Naive thymus-derived CD8-positive, alpha-beta T cell (primary cell): ENCODE measurements at places on chromosomes 11 and 22.

GRCh38 chr11:129546266-129546665, 170.6 kb downstream of the BARX2 start:
- H3K36me3 ChIP-seq: no peaks in the 10 kb centered on the region
- H3K27me3 ChIP-seq: peaks cover 4% of the 10 kb centered on the region
- DNase-seq: no peak
- no peaks in the 10 kb centered on the region for H3K4me1 ChIP-seq
- H3K4me3 ChIP-seq: no peak overlapping the region

- H3K36me3 ChIP-seq: no peaks in the 10 kb centered on the region
- H3K4me1 ChIP-seq: no peaks in the 10 kb centered on the region
- no peak overlapping the region for H3K27ac ChIP-seq
- no peak for DNase-seq
- no peak overlapping the region for H3K4me3 ChIP-seq
These were observed 74.6 kb downstream of the TENM4 start for GRCh38 chr11:79366218-79366617.

DNA sequence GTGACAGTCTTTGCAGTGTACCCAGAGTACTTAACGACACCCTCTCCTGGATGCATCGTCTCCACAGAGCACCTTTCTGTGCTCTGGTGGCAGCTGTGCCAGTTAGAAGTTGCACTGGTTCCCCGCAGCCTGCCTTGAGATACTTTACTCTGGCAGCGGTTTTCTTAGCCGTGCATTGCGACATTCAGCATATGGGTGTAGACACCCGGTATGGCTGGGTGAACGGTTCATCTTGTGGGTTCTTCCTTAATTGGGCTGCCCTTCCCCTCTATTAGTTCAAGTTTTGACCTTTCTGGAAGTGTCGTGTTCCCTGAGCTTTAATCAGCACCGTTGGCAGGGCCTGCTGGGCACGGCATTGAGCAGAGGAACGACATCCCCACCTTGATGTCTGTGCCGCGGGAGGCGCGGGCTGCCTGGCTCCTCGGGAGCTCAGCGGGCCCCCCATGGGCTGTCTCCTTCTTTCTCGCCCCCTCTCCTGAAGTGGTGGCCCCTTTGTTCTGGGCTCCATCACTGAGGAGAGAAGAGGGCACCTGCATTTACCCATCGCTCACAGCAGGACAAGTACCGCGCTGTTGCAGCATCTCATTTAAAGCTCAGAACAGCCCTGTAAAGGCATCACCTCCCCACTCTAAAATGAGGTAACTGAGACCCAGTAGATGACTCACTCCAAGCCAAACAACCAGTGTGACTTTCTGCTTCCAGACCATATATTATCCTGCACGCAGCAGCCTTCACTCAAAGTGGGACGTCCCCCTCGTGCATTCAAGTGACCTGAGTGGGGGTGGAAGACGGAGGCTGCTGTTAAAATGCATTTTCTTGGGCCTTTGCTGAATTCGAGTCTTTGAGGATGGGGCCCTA, 13.3 kb downstream of the FAM83F start:
- no peak overlapping the region for H3K4me3 ChIP-seq
- no peak overlapping the region for H3K27ac ChIP-seq
- peaks cover 24% of the 10 kb centered on the region for H3K4me1 ChIP-seq
- H3K27me3 ChIP-seq: no peaks in the 10 kb centered on the region
- H3K36me3 ChIP-seq: no peaks in the 10 kb centered on the region

DNA sequence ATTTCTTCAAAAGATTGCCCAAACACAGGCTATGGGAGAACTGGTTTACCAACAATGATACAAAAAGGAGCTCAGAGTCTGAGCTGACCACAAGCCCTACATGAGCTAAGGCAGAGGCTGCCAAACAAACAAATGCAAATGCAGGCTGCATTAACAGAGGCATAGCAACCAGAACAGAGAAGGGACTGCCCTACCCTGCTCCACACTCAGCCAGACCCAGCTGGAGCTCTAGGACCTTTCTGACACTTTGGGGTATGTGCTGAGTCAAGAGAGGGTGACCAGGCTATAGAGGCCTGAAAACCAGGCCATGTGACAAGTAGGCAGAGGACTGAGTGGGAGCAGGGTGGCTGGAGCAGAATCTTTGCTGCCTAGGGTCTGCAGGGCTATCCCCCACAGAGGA, 17.8 kb upstream of the P2RY2 start:
- no peak overlapping the region for H3K4me3 ChIP-seq
- no peak overlapping the region for H3K27ac ChIP-seq
- no peaks in the 10 kb centered on the region for H3K4me1 ChIP-seq
- H3K36me3 ChIP-seq: no peaks in the 10 kb centered on the region
- peaks cover 23% of the 10 kb centered on the region for H3K27me3 ChIP-seq

DNA sequence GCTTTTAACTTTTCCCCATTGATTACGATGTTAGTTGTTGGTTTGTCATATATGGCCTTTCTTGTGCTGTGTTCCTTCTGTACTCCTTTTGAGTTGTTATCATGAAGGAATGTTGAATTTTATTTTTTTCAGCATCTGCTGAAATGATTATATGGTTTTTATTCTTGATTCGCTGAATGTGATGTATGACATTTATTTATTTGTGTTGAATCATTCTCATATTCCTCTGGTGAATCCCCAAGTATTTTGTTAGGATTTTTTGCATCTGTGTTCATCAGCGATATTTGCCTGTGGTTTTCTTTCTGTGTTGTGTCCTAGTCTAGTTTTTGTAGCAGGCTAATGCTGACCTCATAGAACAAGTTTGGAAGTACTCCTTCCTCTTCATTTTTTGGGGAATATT, 78.2 kb downstream of the GGT1 start:
- no peaks in the 10 kb centered on the region for H3K36me3 ChIP-seq
- no peaks in the 10 kb centered on the region for H3K4me1 ChIP-seq
- H3K27ac ChIP-seq: no peak overlapping the region
- H3K27me3 ChIP-seq: peaks cover 10% of the 10 kb centered on the region

GRCh38 chr11:25860677-25861450, 471.1 kb upstream of the ANO3 start:
- no peak overlapping the region for H3K4me3 ChIP-seq
- H3K4me1 ChIP-seq: no peaks in the 10 kb centered on the region
- DNase-seq: no peak
- no peaks in the 10 kb centered on the region for H3K36me3 ChIP-seq
- no peaks in the 10 kb centered on the region for H3K27me3 ChIP-seq

GRCh38 chr11:13354335-13354734, 76.7 kb downstream of the BMAL1 start:
- no peak for DNase-seq
- H3K4me3 ChIP-seq: no peak overlapping the region
- H3K36me3 ChIP-seq: peaks cover 84% of the 10 kb centered on the region
- H3K27ac ChIP-seq: no peak overlapping the region
